Testis (tissue), 5 donors: ENCODE measurements at places on chromosomes 7 and 10.
A peak's percentile ranks its signal among the peaks of the same experiment; 100 is the strongest.

DNA sequence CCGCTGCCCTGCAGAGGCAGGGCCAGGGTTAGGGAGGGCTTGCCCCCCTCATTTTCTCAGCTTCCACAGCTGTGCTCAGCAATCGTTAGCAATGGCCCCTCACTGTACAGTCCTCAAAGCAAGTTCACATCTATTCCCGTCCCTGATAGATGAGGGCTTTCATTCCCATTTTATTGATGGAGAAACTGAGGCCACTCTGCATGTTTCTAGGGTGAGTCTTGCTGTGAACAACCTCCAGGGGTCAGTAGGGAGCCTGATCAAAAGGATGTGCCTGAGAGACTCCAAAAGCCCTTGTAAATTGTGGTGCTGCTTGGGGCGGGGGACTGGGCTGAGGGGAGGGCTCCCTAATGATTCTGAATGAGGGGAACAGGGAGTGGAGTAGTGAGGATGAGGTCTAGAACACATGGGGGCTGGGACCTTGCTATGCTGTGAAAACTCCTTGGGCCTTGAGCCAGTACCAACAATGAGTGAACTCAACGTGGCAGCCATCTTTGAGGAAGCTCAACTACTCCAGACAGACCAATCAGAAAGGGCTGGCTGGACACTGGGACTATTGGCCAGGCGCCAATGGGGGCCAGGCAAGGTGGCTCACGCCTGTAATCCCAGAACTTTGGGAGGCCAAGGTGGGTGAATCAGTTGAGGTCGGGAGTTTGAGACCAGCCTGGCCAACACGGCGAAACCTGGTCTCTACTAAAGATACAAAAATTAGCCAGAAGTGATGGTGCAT lies 6.7 kb upstream of the GRIFIN start:
- no peak for DNase-seq

DNA sequence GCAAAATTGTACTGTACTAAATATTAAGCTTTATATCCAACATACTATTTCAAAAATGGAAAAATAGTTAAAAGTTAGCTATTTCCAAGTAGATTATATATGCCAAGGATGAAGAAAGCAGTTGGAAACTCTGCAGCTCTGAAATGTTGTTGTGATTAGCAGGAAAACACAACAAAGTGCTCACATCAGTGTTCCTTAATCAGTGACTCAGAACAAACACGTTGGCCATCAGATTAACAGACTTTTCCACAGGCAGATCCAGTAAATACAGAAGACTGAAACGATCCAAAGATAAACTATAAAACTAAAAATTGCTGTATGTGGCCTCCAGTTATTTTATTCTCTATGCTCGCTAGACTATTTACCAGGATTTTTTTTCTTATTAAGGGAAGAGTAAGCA lies 99.6 kb upstream of the SEMA3D start:
- no peak for DNase-seq

DNA sequence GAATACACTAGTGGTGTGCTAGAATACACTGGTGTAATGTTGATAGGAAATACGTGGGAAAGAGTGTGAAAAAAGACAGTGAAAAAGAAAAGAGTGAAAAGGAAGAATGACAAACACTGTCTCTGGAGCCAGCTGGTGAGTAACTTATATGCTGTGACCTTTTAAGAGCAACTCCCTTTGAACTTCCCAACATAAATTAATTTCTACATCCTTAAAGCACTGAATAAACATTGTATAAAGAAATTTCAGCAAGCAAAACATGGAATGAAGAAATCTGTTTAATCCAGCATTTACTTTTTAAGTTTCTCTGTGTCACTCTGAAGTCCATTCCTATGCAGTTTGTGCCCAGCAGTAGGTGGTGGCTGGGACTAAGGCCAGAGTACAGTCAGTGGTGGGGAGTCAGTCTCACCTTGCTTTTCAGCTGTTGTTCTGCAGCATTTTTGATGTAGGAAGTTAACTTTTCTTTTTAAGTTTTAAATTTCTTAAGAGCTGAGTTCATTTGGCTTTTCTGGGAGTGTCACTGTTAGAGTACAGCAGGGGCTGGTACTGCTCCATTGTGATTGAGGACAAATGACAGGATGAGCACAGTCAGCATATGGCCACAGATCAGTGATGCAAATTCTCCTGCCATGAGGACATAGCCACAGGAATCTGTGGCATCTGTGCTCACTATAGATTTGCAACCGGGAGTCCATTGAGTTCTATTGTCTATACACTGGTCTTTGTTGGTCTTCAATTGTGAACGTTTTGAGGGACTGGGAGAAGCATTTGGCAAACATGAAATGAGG lies 321.8 kb downstream of the ZNF248 start:
- no peak for DNase-seq

- DNase-seq: no peak
These were observed 41.3 kb downstream of the CELF2 start for GRCh38 chr10:11058965-11059364.

- no peak for DNase-seq
These were observed 374.0 kb upstream of the STEAP1 start for GRCh38 chr7:89780291-89780690.

- peak; percentile 40 for DNase-seq
These were observed 399 bp downstream of the FHIP2A start for GRCh38 chr10:114821915-114822443.

GRCh38 chr7:1103009-1103788 lies 15.3 kb downstream of the GPER1 start:
- no peak for DNase-seq

GRCh38 chr7:81140252-81140651 lies 221.4 kb upstream of the SEMA3C start:
- DNase-seq: no peak

GRCh38 chr7:29606287-29606721 lies 42.7 kb downstream of the PRR15 start:
- no peak for DNase-seq

DNA sequence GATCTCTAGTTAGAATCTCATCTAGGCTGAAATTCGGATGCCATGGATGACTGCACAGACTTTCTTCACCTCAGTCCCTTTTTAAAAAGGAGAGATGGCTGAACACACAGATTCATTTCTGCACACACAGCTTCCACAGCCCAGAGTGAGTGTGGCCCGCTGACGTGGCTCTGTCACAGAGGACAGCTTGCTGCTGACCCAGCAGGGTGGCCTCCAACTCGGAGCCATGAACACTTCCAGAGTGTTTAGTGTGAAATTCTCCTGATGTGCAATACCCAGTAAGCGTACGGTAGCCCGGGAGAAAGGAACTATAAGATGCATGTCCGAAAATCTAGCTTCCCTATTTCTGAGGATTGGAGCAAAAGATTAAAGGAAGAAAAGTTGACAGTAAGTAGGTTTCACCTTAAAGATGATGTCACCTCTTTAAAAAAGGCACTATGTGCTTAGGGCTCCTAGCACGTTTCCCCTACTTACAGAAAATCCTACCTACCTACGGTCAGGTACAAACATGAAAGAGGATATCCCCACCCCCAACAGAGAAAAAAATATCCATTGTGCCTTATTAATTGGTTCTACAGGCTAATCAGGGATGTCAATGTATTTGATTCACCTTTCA lies 162.2 kb downstream of the RAPGEF5 start:
- DNase-seq: no peak

DNA sequence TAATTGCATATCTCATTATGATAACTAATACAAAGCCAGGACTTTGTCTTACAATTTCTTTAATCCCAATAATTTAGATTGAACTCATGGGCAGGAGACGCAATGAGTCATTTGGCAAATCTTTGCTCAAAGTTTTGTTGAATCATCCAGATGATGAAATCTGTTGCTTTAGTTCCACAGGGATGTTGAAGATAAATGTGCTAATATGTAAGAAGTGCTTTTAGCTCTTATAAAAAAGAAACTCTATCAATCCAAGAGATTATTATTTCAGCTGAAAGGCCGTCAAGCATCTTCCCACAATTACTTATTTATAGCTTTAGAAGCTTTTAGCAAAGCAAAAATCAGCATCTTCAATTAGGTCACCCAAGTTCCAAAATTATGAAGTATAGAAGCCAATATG lies 36.8 kb upstream of the ANK3 start:
- DNase-seq: no peak

GRCh38 chr7:43656997-43657396 lies 72.3 kb downstream of the COA1 start:
- no peak for DNase-seq

GRCh38 chr7:31065021-31065593 lies 13.0 kb downstream of the ADCYAP1R1 start:
- DNase-seq: no peak

DNA sequence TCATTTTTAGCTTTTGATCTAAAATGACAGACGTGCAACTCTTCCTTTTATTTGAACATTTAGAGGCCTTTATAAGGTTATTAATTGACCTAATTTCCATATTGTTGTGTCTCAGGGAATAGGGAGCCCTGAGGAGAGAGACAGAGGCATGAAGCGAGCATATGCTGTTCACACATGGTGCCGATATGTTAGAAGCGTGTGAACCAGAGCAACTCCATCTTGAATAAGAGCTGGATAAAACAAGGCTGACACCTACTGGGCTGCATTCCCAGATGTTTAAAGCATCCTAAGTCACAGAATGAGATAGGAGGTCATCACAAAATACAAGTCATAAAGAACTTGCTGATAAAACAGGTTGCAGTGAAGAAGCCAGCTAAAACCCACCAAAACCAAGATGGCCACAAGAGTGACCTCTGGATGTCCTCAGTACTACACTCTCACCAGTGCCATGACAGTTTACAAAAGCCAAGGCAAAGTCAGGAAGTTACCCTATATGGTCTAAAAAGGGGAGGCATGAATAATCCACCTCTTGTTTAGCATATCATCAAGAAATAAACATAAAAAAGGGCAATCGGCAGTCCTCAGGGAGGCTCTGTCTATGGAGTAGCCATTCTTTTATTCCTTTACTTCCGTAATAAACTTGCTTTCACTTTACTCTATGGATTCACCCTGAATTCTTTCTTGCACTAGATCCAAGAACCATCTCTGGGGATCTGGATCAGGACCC lies 80.1 kb downstream of the SEC61G start:
- no peak for DNase-seq

DNA sequence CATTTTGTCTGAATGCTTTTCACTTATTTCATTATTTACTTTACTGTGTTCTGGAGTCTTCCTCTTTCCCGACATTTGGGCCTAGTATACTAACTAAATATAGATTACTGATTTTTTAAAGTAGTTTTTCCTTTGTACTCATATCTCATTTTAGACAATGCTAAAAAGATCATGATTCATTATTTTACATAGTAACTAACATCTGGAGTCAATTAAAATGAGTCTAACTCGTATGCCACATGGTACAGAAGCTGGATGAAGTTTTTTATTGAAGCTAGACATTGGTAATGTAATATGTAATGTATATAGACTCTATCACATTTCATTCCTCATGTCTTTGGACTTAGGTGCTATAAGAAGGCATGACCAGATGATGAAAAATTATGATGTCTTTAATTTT lies 156.3 kb upstream of the HGF start:
- DNase-seq: no peak

- DNase-seq: no peak
These were observed 80.7 kb downstream of the ZNF365 start for GRCh38 chr10:62454687-62455397.

- DNase-seq: no peak
These were observed 396.2 kb upstream of the IGFBP3 start for GRCh38 chr7:46317256-46317655.

- no peak for DNase-seq
These were observed 141.2 kb downstream of the ADAM22 start for GRCh38 chr7:88075216-88075615.
